ENCODE measurements at places on chromosomes 12 and 14.

- no peak for DNase-seq
Observed at GRCh38 chr12:123934016-123934620, 38.5 kb downstream of the CCDC92 start.

- DNase-seq, result no peak
Observed at GRCh38 chr12:96902076-96902475, 5.0 kb upstream of the NEDD1 start.

DNA sequence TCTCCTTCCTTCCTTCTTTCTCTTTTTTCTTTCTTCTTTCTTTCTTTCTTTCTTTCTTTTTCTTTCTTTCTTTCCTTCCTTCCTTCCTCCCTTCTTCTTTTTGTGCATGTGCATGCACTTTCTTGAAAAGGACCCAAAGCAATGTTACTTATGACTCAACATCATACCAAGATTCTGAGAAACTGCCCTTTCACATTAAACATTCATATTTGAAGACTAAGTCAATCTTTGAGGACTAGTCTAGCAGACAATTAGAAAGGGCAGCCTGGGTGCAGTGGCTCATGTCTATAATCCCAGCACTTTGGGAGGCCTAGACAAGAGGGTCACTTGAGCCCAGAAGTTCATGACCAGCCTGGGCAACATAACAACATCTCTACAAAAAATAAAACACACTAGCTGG is 212.8 kb upstream of the KITLG start:
- DNase-seq, result peak; percentile 23

DNA sequence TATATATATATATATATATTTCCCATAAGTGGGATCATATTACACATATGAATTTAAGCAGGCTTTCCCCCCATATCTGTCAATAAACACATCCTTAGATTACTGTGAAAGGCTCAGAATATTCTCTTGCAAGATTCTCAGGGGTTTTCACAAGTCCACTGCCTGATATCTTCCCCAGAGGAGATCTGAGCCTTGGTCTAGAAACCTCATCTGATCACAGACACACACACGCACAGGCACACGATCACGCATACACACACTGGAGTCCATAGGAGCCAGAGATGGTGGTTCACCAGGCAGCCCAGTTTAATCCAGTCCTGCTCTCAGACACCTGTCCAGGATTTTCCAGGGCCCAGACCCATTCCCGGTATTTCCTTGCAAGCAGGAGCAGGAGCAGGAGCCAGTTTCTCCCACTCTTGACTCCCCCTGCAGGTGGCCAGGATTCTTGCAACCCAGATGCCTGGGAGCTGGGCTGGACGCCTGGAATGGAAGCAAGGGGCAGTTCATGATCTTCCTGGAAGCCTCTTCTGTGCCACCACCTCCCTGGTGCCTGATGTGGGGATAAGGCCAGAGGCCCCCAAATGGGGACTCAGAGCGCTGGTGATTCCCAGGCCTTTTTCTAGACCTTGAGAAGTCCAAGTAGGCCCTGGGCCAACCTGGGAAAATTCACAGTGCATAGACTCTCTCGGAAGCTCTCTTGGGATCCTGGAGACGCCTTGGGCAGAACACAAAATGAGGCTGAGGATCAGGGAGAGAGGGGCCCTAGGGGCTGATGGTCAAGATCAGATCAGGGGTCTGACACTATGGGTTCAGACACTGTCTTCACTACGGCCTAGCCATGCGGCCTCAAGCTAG is 16.5 kb upstream of the KRT78 start:
- peak; percentile 66 for DNase-seq

- no peak for DNase-seq
Observed at GRCh38 chr14:69135133-69135532, 17.8 kb downstream of the DCAF5 start.

DNA sequence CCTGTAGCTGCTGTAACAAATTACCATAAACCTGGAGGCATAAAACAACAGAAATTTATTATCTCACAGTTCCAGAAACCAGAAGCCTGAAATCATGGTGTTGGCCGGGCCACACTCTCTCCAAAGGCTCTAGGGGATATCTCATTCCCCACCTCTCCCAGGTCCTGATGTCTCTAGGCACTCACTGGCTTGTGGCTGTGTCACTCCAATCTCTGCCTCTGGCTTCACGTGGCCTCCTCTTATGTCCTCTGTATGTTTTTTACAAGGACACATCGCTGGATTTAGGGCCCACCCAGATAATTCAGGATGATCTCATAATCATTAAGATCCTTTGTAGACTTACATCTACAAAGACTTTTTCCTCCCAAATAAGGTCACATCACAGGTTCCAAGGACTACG is 8.0 kb downstream of the GALNT4 start:
- DNase-seq, result no peak

GRCh38 chr14:68814238-68814538 is 21.3 kb upstream of the ZFP36L1 start:
- DNase-seq, result no peak

GRCh38 chr12:3103806-3104205 is 26.6 kb downstream of the TSPAN9 start:
- DNase-seq, result no peak

- no peak for DNase-seq
Observed at GRCh38 chr14:71560751-71561150, 371.5 kb upstream of the RGS6 start.

- DNase-seq, result peak; percentile 80
Observed at GRCh38 chr12:7498809-7499208, 4.8 kb downstream of the CD163 start.

- peak; percentile 52 for DNase-seq
Observed at GRCh38 chr14:70595443-70596185, 4.8 kb downstream of the MED6 start.

- DNase-seq, result peak; percentile 27
Observed at GRCh38 chr14:84375235-84375634, 1154.7 kb upstream of the FLRT2 start.

GRCh38 chr12:43029971-43030370 is 440.4 kb upstream of the PRICKLE1 start:
- DNase-seq, result peak; percentile 81

DNA sequence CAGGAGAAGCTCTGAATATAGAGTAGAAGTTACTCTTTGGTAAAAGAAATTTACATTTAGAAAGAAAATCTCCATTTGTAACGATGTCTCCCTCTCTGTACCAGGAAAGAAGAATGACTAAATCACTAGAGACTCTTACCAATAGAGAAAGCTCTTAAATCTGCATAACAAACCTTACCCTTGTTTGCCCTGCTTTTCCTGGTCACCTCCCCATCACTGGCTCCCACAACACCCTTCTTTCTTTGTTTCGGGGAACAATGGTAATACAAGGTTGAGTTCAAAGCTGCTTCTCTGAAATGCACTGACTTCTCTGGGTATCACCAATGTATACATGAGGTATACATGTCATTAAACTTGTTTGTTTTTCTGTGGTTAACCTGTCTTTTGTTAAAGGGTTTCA is 351.1 kb upstream of the FLRT2 start:
- no peak for DNase-seq

GRCh38 chr12:62728741-62729140 is 206.2 kb downstream of the PPM1H start:
- DNase-seq, result no peak

DNA sequence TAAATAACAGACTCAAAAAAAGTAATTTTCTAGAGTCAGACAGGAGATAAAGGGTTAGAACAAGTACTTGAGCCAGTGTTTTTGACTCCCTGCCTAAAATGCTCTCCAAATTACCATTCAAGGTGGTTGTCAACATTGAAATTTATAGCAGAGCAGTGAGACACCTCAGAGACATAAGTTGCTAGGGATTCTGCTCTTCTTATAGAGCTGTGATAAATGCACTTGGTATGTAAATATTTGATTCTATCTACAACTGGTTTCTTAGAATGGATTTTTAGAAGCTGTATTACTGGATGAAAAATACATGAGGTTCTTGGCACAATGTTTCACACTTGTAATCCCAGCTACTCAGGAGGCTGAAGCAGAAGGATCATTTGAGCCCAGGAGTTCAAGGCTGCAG is 83.9 kb upstream of the OSBPL8 start:
- DNase-seq, result no peak

- DNase-seq, result no peak
Observed at GRCh38 chr14:77200406-77200985, 18.9 kb downstream of the TMEM63C start.

GRCh38 chr12:125114365-125115141 is 49.3 kb downstream of the AACS start:
- no peak for DNase-seq

All from astrocyte of the spinal cord (primary cell).